RCC 7860 (cell line): ENCODE measurements at places on chromosomes 5 and 9.
A peak's percentile ranks its signal among the peaks of the same experiment; 100 is the strongest.

- no peak for DNase-seq
Measured at GRCh38 chr9:7467186-7467585, 332.4 kb downstream of the DMAC1 start.

DNA sequence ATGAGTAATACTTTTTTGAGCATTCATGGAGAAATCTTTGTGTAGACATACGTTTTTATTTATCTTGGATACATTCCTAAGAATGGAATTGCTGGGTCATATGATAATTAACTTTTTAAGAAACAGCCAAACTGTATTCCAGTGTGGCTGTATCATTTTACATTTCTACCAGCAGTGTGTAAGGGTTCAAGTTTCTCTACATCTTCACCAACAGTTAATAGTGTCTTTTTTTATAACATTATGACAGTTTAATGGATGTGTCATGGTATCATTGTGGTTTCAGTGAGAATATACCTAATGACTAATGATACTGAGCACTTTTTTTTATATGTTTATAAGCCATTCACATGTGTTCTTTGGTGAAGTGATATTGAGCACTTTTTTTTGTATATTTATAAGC is 52.4 kb downstream of the NIPBL start:
- peak; percentile 77 for DNase-seq

- DNase-seq, result no peak
Measured at GRCh38 chr9:134568811-134569210, 72.8 kb upstream of the COL5A1 start.

GRCh38 chr5:94316916-94317838 is 301.2 kb downstream of the KIAA0825 start:
- no peak for DNase-seq

GRCh38 chr9:38008168-38009034 is 60.6 kb downstream of the SHB start:
- DNase-seq, result peak; percentile 96

GRCh38 chr9:96022445-96023051 is 147.1 kb downstream of the ERCC6L2 start:
- DNase-seq, result no peak

GRCh38 chr9:36399980-36400331 is at the start of gene RNF38:
TSS of gene RNF38 (minus strand) at chr9:36400269. CDS start at chr9:36400108, 161 bp downstream.
- no peak for DNase-seq

DNA sequence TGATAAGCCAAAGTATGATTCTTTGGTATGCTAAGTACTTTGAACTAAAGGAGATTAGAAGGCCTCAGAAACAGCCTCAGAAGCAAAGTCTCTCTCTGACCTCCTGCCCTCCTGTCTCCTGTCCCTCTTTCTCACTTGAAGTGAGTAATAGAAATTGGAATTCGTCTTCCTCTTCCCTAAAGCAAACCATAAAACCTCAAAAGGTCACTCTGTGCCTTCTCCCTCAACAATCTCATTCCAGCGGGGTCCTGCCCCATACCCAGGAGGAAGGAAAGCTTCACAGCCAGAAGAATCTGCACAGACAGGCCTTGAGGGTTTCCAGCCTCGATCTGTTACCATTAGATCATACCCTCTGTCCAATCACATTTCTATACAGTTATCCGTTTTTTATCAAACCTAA is 87.8 kb downstream of the HAPLN1 start:
- DNase-seq, result peak; percentile 76

DNA sequence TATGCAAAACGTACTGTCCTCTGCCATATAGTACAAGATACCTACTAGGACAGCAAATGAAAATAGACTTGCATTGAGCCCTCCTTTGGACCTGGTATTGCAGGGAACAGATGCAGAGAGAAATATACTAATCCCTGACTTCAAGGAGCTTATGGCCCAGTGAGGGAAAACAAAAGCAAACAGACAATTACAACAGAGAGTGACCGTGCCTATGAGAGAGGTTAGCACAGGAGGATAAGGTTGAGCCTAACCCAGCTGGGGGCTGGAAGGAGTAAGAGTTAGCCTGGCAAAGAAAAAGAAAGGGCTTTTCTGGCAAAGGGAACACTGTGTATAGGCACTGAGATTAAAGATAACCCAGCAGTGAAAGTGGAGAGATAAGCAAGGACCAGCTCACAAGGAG is 5.5 kb downstream of the CDC26 start:
- no peak for DNase-seq

DNA sequence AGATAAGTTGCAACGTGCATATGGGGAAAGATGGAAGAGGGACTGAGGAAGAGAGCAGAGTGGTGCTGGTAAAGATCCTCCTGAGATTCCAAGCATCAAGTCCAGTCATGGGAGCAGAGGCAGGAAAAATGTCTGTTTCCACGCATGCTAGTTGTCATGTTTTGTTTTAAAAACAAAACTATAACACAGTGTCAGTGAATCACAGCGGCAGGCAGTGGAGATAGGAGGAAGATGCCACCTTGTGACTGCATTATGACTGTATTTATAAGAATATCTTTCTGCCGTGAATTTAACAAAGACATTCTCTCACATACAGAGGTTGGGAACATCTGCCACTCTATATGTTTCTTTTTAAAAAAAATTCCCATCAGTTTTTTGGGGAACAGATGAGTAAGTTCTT is 3.7 kb upstream of the SVEP1 start:
- no peak for DNase-seq

DNA sequence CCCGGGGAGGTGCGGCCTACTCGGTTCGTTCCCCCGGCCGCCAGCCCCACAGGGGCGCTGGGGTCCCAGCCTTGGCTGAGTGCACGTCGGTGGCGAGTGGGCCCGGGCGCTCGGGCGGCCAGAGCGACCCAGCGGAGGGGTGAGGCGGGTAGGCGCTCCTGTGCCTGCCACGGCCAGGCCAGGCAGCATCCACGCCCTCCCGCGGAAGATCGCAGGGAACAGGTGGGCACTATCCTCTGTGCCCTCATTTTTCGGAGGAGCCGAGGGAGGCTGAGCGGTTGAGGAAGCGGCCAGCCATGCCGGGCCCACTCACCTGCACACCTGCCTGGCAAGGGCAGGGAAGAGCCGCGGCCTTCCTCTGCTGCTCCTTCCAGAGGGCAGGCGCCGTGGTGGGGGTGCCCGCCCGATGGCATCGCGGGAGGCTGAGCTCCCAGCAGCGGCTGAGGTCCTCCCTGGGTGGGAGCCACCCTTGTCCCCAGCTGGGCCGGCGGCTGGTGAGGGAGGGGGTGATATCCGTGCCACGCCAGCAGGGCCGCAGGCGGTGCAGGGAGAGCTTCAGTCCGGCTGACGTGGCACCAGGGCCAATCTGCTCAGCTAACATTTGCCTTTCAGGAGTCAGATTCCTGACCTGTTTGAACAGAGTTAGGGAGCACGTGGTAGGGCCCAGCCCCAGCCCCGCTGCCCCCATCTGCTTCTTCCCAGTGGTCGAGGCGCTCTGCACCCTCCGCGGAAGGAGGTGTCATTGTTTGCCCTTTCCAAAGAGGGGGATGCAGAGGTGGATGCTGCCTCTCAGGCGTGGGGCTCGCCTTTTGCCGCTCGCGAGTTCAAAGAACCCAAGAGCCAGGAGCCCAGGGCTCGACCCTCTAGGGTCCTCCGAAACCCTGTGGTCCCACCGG is 1.6 kb upstream of the SEC16A start:
- peak; percentile 54 for DNase-seq

DNA sequence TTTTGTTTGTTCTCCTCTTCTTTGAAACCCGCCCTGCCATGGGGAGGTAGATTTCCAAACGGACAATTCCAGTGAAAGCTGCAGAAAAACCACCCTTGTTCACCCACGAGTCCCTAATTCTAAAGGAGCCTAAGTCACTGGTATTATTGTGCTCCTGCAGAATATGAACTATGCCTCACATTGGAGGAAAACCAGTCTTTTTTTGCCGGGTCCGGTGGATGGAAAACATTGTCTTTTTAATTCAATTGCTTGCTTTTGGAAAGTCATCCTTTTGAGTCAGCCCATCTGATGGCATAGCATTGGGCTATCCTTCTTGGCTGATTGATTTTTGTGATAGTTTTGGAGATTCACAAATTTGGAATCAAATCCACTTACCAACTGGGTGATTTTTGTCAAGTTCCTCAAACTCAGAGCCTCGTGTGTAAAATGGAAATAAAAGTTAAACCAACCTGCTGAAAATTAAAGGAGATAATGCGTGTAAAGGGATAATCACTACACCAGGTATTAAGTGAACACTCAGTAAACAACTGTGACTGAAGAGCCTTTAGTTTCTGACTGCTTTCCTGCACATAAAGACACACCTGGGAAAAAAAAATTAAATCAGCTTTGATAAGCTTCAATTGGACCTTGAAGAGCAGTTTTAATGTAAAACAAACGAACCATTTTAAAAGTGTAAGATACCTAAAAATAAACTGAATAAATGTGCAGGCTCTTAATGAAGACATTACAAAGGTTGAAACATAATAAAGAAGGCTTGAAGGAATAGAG is 780 bp upstream of the CCNJL start:
- no peak for DNase-seq

- DNase-seq, result no peak
Measured at GRCh38 chr9:97892421-97892820, 29.9 kb downstream of the TRMO start.

DNA sequence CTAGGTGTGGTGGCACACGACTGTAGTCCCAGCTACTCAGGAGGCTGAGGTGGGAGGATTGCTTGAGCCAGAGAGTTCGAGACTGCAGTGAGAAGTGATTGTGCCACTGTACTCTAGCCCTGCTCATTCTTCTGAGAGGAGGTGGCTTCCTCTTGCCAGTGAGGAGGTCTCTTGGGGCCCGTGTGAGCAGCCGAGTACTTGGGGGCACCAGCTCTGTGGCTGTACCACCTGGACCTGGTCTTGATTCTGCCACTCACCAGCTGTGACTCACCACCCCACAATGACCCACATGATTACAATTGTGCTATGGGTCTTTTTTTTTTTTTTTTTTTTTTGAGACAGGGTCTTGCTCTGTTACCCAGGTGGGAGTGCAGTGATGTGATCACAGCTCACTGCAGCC is 18.0 kb upstream of the CRB2 start:
- no peak for DNase-seq

DNA sequence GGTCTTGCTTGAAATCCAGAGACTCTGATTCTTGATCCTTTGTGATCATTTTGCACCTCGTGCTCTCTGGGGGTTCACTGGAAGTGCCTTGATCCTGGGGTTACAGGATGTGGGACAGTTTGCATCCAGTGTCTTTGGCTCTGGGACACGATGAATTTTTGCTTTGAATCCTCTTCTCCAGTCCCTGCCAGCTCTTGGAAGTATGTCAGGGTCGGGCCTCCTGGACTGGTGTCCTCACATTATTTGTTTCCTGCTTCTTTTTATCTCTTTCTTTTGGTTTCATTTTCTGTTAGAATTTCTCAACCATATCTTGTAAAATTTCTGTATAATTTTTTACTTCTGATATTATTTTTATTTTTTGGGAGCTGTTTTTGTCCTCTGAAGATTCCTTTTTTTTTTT is 34.2 kb downstream of the SECISBP2 start:
- DNase-seq, result no peak

DNA sequence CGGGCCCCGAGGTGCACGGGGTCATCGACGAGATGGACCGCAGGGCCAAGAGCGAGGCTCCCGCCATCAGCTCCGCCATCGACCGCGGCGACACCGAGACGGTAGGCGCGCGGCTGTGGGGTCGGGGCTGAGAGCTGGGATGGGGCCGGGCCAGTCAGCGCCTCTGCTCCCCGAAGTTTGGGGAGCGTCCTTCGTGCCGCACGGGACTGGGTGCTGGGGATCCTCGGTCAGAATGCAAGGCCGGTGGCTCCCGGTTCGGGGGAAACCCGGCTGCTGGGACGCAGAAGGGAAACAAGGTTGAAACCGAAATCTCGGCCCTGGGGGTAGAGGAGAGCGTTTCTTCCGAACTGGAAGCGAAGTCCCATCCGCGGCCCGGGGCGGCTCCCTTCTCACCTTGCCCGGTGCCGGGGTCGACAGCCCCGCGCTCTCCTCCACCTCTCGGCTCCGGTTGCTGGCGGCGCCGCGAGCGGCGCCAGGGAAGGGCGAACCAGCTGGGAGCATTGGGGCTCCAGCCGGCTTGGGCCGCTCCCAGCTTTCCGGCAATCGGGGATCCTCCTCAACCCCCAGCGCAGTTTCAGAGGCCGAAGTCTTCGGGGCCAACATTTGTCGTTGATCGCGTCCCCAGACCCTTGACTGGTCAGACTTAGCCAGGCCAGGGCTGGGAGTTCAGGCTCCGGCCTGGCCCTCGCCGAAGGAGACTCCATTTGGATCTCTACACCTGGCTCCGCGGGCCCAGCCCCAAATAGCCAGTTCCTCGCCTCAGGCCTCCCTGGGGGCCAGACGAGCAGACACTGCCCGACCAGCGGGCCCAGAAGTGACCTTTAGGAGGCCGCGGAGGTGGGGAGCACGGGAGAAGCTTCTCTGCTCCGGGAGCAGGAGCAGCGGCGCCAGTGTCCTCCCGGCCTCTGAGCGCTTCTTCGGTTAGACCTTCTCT is 1.1 kb downstream of the LHX2 start:
- DNase-seq, result no peak

GRCh38 chr5:149633476-149634350 is 52.4 kb downstream of the ARHGEF37 start:
- no peak for DNase-seq

DNA sequence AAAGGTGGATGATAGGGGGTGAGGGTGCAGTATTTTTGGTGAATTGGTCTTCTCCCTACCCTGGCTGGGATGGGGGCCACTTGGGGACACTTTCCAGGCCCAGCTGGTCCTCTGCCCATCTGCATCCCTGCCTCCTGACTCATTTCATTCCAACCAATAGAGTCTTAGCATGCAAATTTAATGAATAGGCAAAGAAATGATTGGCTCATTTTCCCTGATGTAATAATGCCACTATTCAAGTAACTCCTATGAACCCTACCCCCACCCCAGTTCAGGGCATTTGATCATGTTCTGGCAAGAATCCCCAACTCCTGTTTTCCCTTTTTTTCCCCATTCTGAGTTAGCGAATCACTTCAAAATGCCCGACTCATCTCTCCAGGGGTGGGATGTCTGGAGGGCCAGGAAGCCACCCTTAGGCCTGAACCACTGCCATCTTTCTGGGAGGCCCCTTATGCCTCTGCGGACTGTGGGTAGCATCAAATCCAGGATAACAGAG is 56.7 kb downstream of the PCDH1 start:
- DNase-seq, result no peak

GRCh38 chr9:112097712-112098688 is 77.1 kb downstream of the SUSD1 start:
- DNase-seq, result peak; percentile 62

GRCh38 chr5:60014331-60014730 is 120.8 kb upstream of the PDE4D start:
- no peak for DNase-seq

DNA sequence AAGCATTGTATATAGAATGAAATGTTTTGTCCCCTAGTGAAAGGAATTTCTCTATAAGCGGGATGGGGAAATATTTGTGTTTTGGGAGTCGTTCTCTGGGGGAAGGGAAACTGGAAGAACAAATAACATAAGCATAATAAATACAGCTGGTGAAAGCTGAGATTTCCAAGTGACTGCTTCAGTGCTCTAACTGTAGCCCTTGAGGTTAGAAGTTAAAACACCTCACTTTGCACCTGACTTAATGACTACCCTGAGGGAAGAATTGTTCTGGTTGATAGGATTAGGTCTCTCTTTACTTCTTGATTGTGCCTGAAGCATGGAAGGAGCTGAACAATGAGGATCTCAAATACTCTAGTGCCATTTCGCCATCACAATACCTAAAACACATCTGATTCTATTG is 307.4 kb downstream of the MAN2A1 start:
- no peak for DNase-seq

GRCh38 chr5:111699976-111700375 is 57.0 kb downstream of the NREP start:
- DNase-seq, result no peak

GRCh38 chr9:34570809-34571480 is 18.6 kb downstream of the CNTFR start:
- DNase-seq, result no peak
